Liver (tissue), 10 donors: ENCODE measurements at places on chromosomes 13 and 19.
A peak's percentile ranks its signal among the peaks of the same experiment; 100 is the strongest.

DNA sequence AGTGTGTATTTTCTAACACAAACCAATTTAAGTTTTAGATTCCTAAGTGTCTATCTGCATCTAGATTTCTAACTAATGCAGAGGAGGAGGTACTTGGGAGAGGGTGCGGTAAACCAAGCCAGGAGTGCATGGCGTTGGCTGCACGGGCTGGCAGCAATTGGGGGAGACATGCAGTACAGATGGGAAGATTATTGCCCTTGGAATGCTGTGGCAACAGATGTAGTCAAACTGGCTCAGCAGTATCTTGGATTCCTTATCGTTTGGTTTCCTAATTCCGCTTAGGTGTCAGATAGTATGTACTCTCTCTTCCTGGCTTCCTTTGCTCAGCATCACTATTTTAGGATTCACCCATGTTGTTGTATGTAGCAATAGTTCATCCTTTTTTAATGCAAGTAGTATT is 29.4 kb upstream of the STK24 start:
- DNase-seq, result no peak

- no peak for DNase-seq
Observed at GRCh38 chr13:29710511-29710910, 115.0 kb upstream of the SLC7A1 start.

DNA sequence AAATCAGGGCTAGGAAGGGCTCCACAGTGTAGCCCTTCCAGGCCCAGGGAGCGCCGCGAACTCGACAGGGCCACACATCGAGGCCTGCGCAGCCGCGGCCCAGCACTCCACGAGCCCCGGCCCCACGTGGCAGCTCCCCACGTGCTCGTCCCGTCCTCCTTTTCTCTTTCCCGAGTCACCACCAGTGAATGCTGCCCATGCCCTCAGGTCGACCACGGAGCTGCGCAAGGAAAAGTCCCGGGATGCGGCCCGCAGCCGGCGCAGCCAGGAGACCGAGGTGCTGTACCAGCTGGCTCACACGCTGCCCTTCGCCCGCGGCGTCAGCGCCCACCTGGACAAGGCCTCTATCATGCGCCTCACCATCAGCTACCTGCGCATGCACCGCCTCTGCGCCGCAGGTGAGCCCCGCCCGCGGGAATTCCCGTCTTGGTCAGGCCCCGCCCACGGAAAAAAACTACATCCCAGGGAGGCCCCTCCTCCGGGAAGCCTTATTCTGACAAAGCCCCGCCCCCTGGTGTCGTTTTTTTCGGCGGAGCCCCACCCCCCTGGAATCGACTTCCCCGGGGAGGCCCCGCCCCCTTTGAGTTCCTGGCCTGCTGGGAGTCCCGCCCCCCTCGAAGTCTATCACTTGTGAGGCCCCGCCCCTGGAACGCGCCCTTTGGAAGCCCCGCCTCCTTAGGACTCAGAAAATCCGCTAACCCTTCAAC is 7.0 kb downstream of the HIF3A start:
- peak; percentile 90 for DNase-seq

- DNase-seq, result peak; percentile 41
Observed at GRCh38 chr19:53432088-53432661, 391 bp downstream of the ZNF761 start.

GRCh38 chr13:97116754-97117153 is 105.4 kb upstream of the MBNL2 start:
- no peak for DNase-seq

DNA sequence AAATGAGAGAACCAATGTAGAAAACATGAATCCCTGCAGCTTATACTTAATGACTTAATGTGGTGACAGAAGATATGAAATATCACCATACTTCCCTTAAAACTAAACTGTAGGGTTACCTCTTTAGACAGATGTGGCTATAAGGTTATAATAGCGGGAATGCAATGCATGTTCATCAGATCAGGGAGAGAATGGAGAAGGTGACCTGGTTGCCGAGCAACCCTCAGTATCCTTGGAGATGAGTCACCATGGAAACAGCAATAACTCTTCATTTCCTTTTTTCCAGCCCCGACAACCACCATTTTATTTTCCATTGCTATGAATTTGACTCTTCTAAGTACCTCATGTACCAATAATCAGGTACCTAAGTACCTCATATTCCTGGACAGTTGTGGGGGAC is 28.0 kb upstream of the ZNF835 start:
- no peak for DNase-seq
